CD4-positive, alpha-beta T cell treated with Interleukin-15 for 4 hours (primary cell): ENCODE measurements at places on chromosomes 4 and X.

DNA sequence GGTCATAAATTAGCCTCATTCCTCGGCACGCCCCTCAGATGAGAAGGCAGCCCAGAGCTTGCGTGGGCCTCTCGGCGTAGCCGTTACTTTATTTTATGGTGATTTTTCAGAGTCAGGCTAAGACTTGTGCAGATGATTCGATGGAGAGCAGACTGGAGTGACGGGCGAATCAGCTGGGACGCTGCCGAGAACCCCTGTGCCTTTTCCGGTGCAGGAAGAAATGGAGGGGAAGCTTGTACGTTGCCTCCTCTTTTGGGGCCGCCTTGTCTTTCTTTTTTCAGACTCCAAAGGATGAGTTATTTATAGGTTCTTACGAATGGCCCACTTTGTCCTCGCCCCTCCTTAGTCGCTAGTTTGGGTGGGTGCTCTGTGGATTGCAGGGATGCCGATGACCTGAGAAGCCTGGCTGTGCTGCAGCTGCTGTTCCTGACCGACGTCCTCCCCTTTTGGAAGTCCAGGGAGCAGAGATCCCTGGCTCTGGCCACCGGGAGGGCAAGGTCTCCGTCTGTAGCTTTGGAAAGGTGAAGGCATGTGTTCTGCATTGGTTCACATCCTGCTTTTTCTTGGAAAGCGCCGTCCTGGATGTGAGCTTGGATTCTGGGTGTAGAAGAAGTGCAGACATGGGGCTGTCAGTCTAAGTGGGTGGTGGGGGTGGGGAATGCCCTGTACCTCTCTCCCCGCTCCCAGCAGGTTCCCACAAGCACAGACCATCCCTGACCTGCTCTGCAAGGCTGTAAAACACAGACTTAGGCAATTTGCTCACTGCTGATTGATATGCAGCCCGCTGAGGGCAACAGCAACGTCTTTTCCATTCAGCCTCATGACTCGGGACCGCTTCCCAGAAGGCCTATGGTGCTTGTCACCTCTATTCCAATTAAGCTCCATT lies 9.3 kb downstream of the SORCS2 start:
- DNase-seq: no peak

GRCh38 chr4:83771113-83771705 lies 235.3 kb downstream of the GPAT3 start:
- no peak for DNase-seq

GRCh38 chr4:54855191-54855854 lies 197.6 kb downstream of the KIT start:
- no peak for DNase-seq

DNA sequence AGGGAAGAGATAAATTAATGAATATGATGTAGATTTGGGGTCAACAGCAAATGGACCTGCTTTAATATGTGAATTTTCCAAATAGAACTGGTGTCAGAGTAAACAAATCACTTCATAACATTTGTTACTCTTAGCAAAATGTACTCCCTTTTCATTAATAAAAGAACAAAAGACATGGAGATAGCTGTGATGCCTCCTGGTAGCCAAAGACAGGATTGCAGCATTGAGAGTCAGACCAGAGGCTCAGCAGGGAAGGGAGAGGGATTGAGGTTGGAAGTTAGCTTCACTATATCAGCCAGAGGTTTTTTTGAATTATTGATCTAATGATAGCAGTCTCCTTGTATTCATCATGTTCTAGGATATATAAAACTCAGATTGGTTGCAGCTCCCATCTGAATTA lies 17.4 kb upstream of the RAB40A start:
- no peak for DNase-seq

DNA sequence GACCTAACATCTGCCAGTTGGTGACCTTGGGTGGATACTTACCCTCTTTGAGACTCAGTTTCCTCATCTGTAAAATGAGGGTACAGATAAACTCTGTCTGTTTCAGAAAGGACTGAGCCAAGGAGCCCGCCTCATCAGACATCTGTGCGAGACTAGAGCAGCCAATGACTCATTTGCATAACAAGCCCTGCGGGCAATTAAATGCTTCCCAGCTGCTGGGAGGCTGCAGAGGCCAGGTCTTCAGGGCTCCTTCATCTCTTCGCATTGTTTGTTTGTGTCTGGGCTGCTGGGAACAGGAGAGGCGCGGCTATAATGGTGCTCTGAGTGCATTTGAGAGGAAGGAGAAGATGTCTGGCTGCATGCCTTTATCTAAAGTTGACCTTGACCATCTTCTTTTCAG lies 85.0 kb downstream of the ADRA2C start:
- no peak for DNase-seq

DNA sequence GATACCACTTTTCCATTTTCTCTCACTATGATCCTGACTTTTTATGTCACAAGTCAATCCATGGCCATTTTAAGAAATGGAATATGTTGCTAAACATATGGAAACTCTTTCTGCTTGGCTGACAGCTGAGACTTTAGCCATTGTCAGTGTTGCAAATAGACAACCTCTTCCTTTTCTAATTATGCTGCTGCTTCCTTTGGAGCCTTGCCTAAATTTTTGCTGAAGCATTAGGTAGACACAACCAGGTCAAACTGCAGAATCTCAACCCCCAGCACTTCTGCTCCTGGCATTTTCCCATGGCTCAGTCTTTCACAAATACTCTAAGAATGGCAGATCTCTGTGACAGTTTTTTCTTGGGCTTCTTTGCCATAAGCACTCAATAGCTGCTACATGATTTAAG lies 543.3 kb downstream of the GRID2 start:
- no peak for DNase-seq

DNA sequence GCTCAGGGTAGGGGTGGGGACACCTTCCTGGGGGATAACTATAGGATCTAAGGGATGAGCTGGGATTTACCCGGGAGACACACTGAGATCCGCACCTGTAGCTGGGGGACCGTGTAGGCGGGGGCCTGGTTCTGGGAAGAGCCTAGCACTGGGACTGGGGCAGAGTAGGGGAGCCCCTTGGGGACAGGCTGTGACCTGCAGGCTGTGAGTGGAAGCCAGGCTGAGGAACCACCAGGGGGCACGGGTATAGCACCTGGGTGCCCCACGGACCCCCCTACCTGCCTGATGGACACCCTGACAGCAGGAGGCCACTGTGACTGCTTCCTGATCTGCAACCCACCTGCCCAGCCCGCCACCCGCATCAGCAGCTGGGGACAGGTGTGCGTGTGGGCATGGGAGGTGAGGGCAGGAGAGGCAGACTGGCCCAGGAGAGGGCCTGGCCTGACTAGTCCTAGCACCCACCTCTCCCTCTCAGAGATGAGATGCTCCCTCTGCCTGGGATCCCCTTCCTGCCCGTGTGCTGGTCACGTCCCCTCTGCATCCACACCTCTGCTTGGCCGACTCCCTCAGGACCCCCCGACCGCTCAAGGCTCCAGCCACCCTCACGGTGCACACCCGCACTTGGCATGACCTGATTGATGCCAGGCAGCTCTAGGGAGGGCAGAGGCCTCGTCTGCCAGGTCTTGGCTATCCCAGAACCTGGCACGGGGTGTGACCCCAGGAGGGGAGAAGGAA lies 94.2 kb upstream of the NKX1-1 start:
- DNase-seq: no peak

GRCh38 chrX:71143508-71143907 lies 1.1 kb upstream of the NLGN3 start:
- no peak for DNase-seq

- no peak for DNase-seq
Observed at GRCh38 chr4:20646287-20646686, 54.0 kb upstream of the PACRGL start.

GRCh38 chr4:41692717-41693345 lies 55.7 kb downstream of the PHOX2B start:
- peak; percentile 4 for DNase-seq
